Hepatic stellate cell (primary cell): ENCODE measurements at places on chromosomes 4 and X.

- DNase-seq: no peak
Observed at GRCh38 chr4:154305616-154306015, 186.0 kb downstream of the DCHS2 start.

GRCh38 chr4:184598753-184599491, 50.3 kb downstream of the CASP3 start:
- DNase-seq: no peak

DNA sequence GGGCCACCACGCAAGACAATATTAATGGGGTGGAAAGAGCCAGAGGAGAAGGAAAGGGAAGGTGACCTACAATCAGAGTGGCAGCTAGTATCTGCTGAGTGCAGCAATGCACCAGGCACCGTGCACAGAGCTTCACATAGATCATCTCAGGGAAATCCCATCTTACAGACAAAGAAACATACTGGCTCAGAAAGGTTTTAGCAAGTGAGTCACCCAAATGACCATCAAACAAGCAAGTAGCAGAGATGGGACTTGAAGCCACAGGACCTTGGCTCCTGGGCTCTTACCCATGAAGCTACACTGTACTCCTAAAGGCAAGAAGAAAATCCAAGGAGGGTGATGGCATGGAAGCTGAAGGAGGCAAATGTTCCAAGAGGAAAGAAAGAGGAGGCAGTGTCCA, 6.8 kb downstream of the ANXA5 start:
- DNase-seq: no peak

GRCh38 chr4:185263419-185263818, 54.0 kb downstream of the SNX25 start:
- DNase-seq: no peak

DNA sequence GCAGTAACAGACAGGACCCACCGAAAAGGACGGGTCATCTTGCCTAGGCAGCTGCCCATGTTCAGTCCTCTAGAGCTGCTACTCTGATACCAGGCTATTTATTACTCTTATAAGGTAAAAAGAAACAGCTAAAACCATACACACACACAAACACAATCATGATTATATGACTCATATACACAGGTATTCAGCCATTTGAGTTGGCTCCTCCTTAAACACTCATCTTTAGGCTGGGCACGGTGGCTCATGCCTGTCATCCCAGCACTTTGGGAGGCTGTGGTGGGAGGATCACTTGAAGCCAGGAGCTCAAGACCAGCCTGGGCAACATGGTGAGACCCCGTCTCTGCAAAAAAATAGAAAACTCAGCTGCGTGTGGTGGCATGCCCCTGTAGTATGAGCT, 76.6 kb downstream of the F11 start:
- DNase-seq: no peak

GRCh38 chr4:70632028-70632427, 3.5 kb downstream of the ENAM start:
- DNase-seq: no peak

- DNase-seq: no peak
Observed at GRCh38 chr4:69518102-69518501, 22.4 kb upstream of the UGT2B4 start.

- no peak for DNase-seq
Observed at GRCh38 chr4:81137446-81137845, 77.6 kb downstream of the PRKG2 start.

GRCh38 chr4:180434131-180434895, 1808.9 kb upstream of the TENM3 start:
- no peak for DNase-seq
